ENCODE measurements at places on chromosomes 3 and 15.
A peak's percentile ranks its signal among the peaks of the same experiment; 100 is the strongest.

- no peak for DNase-seq
These were observed 126.7 kb downstream of the ATP10A start for GRCh38 chr15:25736461-25736860.

DNA sequence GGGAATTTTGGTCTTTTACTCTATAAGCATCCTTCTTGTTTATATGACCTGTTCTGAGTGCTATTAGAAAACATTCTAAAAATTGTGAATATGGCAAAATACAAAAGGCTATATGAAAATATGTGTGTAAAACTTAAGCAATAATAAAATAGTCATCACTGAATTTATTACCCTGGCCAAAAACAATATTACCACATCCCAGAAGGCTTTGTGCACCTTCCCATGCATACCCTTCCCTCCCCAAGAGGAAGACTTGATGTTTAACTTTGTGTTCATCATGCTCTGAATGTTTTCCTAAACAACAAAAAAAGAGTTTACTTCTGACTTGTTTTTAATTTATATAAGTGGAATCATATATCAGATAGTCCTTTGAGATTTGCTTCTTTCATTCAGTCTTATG is 155.1 kb upstream of the TNIK start:
- no peak for DNase-seq

- no peak for DNase-seq
These were observed 41.6 kb downstream of the MEGF11 start for GRCh38 chr15:66211670-66212562.

- no peak for DNase-seq
These were observed 173.6 kb downstream of the ZBTB20 start for GRCh38 chr3:114973536-114973935.

- no peak for DNase-seq
These were observed 5.1 kb downstream of the PPP1R2 start for GRCh38 chr3:195537995-195538394.

GRCh38 chr15:62903437-62903836 is 139.1 kb upstream of the TPM1 start:
- DNase-seq: no peak

DNA sequence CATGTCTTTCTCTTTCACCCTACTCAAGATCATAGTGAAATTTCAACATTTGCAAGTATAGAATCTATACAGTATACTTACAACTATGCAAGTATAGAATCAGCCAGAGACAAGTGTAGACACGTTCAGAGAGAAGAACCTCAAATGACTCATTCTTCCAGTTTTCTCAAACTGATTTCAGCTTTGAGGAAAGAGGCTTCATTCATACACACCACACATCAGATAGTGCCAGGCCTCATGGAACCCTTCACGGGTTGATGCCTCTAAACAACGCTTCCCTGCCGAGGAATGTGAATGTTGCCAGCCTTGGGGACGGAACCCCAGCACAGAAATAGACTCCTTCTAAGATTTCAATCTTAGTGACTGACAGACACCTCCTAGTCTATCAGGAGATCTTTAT is 135.7 kb downstream of the FOXP1 start:
- DNase-seq: no peak

- no peak for DNase-seq
These were observed 359.2 kb upstream of the PROK2 start for GRCh38 chr3:72143966-72144717.

- no peak for DNase-seq
These were observed 15.5 kb upstream of the SCAANT1 start for GRCh38 chr3:63927422-63928280.

DNA sequence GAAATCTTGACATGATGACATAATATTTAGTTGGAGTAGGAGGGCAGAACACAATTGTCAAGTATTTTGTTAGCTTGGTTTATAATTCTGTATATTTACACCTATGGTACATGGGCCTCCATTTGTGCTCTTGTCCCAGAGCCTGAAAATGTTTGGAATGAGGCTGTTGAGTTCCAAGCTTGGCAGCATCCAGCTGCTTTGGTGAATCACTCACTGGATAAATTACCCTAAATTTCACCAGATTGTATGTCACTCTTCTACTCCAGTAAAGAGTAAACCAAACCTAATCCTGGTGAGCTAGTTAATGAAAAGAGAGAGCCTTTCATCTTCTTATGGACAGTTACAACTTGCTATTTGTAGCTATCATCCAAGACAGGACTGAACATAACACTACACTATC is 928.7 kb downstream of the DIPK2A start:
- DNase-seq: no peak

DNA sequence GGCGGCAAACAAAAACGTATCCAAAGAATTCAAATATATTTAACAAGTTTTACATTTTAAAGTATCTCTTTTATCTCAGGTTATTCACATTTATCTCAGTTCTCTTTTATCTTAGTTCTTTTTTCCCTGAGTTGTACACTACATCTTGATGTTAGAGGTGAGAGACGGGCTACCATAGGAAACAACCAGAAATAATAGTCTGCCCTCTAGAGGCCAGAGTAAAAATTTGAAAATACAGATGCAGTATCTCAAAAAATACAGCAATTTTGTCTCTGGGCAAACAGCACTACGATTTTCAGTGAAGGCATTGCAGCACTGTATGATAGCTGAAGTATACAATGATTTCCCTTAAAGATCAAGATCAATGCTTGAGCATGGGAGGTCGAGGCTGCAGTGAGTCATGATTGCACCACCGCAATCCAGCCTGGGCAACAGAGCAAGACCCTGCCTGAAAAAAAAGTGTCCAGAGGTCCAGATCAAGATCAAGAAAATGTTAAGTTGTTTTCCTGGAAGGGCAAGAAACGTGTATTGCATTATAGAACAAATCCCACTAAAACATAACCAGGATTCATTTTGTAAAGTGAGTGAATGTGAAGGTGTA is 82.6 kb upstream of the ATP11B start:
- DNase-seq: peak; percentile 46

GRCh38 chr3:186932281-186933181 is 2.2 kb downstream of the ST6GAL1 start:
- no peak for DNase-seq

- DNase-seq: no peak
These were observed 1.7 kb upstream of the CCR8 start for GRCh38 chr3:39327746-39328349.

- DNase-seq: no peak
These were observed 71.4 kb downstream of the GHSR start for GRCh38 chr3:172376881-172377280.

DNA sequence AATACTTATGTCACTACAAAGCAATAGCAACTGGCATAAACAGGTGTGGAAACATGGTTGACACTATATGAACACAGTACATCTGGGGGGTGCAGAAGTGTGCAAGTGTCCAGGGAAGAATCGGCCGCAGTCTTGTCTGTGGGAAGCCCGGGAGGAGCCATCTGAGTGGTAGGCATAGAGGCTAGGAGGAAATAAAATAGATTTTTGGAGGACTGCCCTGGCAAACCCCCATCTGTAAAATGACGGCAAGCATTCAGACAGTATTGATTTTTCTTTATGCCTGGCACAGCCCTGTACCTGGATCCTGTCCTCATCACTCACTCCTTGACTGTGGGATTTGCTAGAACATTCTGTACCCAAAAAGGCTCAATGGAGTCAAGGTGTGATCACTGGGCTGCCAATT is 31.3 kb downstream of the THSD4 start:
- no peak for DNase-seq

- DNase-seq: no peak
These were observed 11.3 kb upstream of the STRA6 start for GRCh38 chr15:74213858-74214284.

DNA sequence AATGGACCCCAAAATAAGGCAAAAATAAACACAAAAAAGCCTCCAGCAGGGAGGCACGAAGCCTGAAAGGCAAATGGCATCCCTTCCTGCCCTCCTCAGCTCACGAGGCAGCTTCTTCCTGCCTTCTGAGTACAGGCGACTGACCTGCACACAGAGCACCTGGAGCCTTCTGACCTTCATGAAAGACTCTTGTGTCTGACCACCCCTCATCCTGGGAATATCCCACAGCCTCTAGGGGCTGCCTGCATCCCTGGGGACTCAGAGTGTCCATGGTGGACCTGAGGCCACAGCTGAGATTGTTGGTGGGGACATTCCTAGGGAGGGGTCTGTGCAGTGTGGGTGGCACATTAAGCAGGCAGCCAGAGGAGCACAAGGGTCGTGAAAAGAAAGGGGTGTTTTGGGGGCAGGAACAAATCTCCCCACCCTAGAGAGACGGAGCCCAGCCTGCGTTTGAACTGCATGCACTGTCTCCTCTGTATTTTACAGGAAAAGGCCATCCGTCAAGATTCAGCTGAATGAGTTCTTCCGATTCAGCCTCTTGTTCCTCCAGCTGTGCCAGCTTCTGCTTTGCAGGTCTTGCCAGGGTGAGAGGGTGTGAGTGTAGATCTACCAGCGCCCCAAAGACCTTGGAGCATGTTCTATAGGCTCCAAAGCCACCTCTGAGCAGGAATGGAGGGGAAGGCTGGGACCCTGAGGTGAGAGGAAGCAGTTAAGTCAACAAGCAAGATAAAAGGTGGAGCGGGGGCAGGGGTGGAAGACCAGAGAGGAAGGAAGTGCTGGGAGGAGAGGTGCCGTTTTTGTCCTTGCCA is 80.4 kb upstream of the MEF2A start:
- no peak for DNase-seq

All from CD8-positive, alpha-beta T cell (primary cell).